ENCODE measurements at places on chromosomes 11 and 22.

DNA sequence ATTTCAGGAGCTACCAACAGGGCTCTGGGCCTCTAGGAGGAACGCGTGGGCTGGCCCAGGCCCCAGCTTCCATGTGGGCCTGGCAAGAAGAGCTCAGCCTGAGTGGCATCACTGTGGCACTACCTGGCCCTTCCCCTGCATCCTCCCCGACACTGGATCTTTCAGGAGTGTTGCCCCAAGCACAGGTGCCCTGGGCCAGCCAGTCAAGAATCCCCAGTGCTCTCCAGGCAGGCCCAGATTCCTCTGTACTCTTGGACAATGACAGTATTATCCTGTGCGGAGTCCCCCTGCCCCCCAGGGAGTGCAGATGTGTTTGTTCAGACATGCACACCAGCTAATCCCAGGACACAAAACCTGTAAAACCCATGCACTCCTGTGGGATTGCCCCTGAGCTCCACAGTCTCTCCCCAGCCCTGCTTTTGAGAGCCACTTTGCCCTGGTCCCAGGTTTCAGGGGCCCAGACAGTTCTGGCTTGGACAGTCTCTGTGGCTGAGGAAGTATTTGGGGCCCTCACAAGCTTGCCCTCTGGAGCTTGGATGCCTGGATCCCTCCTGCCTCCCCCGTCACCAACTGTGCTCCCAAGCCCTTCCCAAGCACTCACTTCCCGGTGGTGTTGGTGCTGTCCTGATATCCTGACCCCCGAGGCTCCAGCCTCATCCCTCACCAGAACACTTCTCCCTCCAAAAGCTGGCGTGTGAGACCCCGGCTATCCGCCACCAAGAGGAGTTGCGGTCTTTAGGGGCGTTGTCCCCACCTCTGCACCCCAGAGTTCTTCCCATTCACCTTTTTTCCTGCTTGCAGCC, 39.9 kb downstream of the KCNC1 start:
- no peak for DNase-seq

- DNase-seq, result no peak
Observed at GRCh38 chr11:123570939-123571580, 83.4 kb downstream of the SCN3B start.

DNA sequence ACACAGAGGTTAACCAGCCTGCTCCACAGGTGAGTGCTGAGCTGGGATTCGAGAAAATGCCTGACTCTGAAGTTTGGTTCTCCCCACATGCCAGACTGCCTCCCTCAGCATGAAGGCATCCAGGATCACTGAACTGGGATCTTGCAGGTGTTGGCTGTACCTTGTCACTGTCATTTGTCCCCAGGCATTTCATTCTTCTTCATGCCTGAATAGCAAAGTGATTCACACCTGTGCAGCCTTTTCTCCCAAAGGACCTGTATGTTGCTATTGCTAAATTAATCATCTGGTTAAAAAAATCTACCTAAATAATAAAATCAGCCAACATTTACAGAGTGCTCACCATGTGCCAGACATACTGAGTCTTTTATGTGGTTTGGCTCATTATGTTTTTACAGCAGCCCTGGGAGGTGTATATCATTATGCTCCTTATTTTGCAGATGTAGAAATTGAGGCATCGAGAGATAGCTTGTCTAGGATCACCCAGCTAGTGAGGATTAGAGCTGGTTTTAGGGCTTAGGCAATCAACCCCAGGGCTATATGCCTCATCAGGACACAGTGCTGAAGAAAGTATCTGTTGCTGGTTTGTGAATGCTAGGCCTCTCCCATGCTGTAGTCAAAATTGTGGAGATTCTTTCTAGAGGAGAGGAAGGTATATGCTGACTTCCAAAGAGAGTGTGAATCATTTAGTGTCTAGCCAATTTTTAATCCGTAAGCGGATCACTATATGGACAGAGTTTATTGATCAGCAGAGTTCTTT, 204.4 kb downstream of the HIPK3 start:
- no peak for DNase-seq

GRCh38 chr11:131637469-131638175, 267.2 kb downstream of the NTM start:
- no peak for DNase-seq

- DNase-seq, result no peak
Observed at GRCh38 chr11:121688860-121689614, 236.3 kb upstream of the SORL1-AS1 start.

- DNase-seq, result no peak
Observed at GRCh38 chr11:17547051-17547577, at the start of gene OTOG. OTOG (plus strand) TSS chr11:17547259; CDS start chr11:17547373, 114 bp downstream.

GRCh38 chr11:87306262-87306851, 268.6 kb downstream of the TMEM135 start:
- no peak for DNase-seq

DNA sequence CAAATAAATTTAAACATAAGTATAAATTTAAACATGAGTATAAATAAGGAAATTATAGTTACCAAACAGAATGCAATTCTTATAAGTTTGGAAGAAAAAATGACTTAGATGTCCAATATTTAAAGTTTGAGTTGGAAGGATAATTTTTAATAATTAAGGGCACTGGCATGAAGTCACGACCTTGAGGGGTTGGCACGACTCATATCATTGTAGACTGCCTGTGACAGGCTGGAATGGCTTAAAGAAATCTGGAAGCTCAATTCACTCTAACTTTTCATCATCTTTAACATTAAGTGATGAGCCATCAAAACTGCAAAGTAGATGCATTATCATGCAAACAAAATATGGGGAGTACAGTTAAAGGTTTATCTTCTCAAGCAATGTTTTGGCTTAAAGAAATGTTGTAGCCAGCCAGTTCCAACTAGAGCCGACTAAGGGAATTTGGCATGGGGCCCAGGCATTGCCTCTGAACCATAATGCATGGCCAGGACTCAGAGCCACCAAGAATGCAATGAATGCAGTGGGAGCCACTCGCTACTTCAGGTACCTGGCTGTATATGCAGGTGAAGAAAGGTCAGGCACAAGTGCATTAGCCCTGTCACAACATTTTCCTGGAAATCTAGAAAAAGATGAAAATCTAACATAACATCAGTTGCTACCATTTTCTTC, 33.4 kb downstream of the PGR start:
- no peak for DNase-seq

DNA sequence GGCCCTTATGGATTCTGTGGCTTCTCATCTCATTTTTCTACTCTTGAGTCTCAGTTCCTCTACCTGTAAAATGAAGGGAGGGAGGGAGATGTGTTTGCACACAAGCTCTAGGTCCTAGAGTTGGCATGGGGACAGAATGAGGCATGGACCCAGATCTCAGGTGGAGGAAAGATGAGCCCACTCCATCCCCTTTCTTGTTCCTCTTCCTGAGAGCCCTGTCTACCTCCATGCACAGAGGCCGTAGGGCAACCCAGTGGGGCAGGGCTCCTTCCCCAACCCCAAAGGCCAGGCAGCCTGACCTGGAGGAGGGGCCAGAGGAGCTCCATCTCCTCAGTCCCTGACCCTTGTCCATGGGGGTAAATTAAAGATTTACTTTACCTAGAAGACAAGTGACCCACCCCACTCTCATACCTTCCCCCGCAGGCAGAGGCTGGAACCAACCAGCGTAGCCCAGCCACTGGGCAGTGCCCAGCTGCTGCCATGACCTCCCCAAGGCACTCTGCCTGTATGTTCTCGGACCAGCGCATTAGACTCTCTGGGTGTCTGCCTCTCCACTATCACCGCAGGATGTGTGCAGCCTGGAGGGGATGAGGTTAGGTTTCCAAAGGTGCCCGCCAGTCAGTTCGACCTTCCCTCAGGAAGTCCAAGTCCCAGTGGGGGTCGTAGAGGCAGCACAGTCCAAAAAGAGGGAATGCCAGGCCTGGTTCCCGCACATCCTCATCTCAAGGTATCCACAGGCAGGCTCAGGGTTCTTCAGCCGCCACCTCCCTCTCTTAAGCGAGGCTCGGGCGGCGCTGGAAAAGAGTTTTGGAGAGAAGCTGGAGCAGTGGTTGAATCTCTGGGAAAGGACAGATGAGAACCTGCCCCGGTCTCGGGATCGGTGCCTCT, 3.0 kb downstream of the SMTN start:
- DNase-seq, result no peak

DNA sequence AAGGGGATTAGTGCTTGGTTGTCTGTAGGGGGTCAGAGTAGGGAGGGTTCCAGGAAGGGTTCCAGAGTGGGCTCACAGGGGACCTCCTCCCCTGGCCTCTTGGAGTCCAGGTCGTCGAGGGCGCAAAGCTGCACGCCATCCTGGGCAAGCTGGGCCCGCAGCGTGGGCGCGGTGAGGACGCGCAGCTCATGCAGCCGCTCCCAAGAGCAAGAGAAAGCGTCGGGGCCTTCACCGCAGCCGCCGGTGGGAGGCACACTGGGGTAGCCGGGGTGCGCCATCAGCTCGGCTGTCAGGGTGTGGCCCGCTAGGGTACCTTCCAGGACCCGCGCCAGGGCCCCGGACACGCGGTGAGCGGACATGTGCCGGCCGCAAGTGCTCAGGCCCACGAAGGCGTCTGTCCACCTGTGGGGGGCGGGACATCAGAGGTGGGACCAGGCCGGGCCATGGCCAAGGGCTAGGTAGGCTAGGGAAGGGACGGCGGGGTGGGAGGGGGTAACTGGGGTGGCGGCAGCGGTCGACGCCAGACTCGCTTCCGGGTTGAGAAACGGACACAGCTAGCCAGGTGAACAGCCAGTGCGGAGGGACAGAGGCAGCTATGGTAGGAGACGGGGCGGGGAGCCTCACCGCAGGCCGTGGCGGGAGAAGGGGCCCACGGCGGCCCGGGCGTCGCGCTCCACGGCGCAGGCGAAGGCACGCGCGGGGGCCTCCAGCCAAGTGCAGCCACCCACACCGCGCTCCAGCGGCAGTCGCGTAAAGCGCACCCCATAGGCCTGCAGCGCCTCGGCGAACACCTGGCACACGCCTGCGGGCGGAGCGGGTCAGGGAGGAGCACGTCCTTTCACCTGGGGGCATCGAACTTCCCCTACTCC, 1.2 kb downstream of the YDJC start:
- DNase-seq, result no peak

DNA sequence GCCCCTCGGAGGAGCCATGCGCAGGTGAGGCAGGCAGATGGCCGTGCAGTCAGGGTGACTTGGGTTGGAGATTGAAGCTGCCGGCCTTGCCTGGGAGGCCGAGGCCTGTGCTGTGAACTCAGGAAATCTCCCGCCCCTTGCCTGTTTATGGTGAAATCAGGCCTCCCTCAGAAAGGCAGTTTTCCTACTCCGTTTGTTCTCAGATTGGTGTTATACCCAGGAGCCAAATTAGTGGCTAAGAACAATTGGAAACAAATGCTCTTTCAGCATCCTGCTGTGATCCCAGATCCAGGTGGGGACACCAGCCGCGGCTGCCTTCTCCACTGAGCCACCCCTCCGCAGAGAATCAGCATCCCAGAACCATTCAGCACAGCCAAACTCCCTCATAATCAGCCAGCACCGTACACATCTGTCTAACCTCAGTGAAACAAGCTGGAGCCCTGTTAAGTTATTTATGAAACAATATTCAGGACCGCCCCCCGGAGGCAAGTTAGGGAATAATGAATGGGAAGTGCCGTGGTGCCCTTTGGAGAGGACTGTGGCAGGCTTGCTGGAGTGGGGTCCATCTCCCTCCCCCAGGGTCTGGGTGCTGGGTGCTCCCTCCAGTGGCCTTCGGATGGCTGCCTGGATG, 60.0 kb downstream of the PKNOX2 start:
- no peak for DNase-seq

GRCh38 chr11:57480409-57481137, 20.2 kb downstream of the RTN4RL2 start:
- DNase-seq, result peak; percentile 85

- DNase-seq, result no peak
Observed at GRCh38 chr11:87236368-87236767, 198.6 kb downstream of the TMEM135 start.

GRCh38 chr22:42300259-42301076, 30.0 kb upstream of the TCF20 start:
- DNase-seq, result peak; percentile 80
